ENCODE measurements at places on chromosomes 1 and 21.

DNA sequence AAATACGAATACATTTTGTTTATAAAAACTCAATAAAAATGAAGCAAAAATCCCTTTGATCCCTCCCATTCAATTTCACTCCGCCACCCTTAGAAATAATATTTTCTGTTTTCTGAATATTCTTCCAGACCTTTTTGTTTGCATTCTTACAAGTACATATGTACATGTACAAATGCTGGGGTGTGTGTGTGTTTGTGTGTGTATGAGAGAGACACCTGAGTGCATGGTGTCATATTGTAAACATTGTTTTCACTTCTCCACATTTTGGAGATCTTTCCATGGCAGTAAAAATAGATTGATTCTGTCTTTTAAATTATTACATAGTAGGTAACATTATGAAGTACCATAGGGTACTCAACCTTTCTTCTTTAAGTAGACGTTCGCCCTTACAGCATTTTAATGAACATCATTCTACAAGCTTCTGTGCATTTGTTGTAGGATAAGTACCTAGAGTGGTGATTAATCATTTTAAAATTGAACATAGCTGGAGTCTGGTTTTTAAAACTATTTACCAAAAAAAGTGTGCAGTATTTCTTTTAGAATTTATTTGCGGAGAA lies 1.3 kb upstream of the MPC2 start:
- no peak for DNase-seq

DNA sequence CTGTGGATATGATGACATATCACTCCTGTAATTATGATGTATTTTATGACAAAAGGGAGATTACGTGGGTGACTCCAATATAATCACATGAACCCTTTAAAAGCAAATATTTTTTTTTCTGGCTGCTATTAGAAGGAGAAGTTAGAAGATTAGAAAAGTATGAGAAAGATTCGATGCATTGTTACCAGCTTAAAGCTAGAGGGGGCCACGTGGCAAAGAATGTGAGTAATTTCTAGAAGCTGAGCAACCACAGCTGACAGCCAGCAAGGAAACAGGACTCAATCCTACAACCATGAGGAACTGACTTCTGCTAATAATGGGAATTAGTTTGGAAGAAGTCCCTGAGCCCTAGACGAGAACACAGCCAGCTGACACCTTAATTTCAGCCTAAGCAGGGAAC lies 56.3 kb upstream of the C1orf87 start:
- no peak for DNase-seq

DNA sequence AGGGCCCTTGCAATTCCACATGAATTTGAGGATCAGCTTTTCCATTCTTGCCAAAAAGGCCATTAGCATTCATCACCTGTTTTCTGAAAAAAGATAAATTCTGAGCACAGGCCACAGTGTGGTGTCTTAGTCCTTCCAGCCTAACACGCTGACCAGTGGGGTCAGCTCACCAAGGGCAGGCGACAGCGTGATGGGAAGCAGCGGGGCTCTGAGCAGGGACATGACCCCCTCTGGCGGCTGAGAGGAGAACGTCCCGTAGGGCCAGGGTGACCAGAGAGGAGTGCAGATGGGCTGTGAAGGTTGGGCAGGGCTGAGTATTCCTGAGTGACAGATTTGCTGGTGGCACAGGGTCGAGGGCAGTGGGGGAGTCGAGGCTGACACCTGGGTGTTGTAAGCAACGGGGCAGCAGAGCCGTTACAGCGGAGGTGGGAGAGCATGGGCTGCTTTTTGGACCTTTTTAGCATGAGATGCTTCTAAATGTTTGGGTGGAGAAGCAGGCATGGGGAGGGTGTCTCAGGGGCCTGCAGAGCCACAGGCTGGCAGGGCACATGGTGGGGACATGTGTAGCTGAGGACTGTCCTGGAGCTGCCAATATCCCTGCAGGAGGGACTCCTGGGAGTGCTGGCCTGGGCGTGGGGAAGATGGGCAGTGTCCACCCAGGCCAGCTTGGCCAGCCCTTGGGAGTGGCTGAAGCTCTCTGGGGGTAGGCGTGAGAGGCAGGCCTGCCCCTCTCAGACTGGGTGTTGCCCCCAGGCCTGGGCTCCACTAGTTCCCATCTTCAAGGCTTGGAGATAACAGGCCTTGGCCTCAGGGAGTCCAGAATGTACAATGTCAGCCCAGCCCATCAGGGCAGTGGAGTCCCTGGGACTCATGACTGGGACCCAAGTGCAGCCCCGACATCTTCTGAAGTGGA lies 8.6 kb upstream of the CALML6 start:
- DNase-seq, result peak; percentile 39

- DNase-seq, result no peak
These were observed 4.6 kb upstream of the CLCA2 start for GRCh38 chr1:86419277-86419903.

DNA sequence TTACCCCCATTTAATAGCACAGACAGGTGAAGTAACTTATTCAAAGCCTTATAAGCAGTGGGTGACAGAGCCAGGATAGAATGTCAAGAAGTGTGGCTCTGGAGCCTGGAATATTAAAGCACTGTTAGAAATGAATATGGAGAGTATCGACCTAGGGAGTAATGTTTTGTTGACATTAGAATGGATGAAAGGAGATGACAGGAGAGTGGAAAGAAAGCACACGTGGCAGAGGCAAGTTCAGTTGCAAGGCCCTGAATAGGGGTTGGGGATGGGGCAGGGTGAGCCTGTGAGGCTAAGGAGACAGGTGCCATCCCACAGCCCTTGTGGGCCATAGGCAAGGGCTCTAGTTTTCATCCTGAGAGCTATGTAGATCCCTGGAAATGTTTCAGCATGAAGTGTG lies 125.5 kb upstream of the PLXNA2 start:
- no peak for DNase-seq

- DNase-seq, result no peak
These were observed 47.6 kb upstream of the PPP2R5A start for GRCh38 chr1:212237651-212238050.

All from stimulated activated CD4-positive, alpha-beta T cell treated with anti-CD3 and anti-CD28 coated beads, Interleukin-15, amount 100 ng/mL, for 1 hour (primary cell).